ENCODE measurements at places on chromosomes 7 and 10.

- no peak for DNase-seq
These were observed 22.2 kb upstream of the RASSF4 start for GRCh38 chr10:44937196-44938005.

- DNase-seq, result peak; percentile 22
These were observed 193.8 kb upstream of the DPP6 start for GRCh38 chr7:153858355-153858754.

DNA sequence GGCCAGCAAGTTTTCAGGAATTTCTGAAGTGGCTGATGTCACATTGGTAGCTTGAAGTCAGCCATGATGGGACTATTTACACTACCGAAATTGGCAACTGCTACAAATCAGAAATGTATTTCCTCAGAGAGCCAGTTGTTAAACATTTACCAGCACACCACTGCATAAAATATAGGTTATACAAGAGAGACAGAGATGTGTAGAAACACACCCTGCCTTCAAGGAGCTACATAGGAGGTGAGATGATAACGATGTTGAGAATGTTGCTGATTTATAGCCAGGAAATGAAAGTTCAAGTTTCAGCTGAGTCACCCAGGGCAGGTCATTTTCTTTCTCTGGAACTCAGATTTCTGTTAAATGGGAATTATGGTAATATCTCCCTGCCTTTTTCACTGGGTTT, 46.0 kb upstream of the TCF7L2 start:
- DNase-seq, result no peak

GRCh38 chr7:122269241-122269640, 35.3 kb downstream of the FEZF1 start:
- DNase-seq, result no peak

DNA sequence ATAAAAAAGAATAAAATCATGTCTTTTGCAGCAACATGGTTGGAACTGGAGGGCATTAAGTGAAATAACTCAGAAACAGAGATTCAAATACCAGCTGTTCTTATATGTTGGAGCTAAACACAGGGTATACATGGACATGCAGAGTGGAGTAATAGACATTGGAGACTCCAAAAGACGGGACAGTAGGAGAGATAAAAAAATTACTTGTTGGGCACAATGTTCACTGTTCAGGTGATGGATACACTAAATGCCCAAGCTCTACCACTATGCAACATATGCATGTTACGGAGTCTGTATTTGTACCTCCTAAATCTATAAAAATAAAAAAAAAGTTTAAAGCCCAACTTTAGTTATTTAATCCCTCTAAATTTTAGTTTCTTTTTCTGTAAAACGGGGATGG, 184.6 kb upstream of the TPK1 start:
- DNase-seq, result no peak

DNA sequence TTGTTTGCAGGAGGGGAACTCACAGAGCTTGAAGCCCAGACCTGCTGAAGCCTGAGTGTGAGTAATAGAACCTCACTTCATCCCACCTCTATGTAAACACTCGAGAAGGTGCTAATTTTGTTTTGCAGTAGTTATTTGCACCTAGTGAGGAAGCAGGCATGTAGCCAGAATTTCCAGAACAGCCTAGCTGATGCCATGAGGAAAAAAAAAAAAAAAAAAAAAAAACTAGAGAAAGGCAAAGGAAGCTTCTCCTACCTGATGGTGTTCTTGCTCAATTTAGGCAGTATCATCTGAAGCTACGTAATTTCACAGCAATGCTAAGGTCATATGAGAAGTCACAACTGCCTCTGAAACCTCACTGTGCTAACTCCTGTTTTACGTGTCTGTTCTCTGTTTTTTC, 13.6 kb upstream of the GPR37 start:
- no peak for DNase-seq

DNA sequence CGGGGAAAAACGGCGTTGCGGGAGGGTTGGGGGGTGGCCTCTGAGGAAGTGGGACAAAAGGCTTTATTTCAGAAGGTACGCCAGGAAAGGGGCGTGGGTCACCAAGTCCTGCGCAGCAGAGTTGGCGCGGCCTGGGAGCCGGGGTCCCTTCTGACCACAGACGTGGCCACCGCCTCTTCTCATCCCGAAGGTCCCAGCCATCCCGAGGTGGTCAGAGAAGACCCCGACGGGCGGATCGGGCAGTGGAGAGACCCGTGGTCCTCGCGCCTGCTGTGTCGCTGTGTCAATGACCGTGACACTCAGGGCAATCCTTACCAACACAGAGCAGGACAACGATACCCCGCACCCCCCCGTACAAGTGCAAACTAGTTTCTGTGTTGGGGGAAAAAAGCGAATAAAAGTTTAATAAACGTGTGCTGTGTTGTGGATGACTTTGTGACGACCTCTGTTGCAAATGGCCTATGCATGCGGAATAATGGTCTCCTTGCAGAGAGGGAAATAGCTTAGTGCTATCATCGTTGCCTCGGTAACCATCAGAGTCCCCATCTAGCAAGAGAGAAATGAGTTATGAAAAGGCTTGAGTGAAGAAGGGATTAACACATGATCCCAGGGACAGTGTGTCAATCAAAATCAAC, 19.4 kb upstream of the GATA3 start:
- DNase-seq, result no peak

DNA sequence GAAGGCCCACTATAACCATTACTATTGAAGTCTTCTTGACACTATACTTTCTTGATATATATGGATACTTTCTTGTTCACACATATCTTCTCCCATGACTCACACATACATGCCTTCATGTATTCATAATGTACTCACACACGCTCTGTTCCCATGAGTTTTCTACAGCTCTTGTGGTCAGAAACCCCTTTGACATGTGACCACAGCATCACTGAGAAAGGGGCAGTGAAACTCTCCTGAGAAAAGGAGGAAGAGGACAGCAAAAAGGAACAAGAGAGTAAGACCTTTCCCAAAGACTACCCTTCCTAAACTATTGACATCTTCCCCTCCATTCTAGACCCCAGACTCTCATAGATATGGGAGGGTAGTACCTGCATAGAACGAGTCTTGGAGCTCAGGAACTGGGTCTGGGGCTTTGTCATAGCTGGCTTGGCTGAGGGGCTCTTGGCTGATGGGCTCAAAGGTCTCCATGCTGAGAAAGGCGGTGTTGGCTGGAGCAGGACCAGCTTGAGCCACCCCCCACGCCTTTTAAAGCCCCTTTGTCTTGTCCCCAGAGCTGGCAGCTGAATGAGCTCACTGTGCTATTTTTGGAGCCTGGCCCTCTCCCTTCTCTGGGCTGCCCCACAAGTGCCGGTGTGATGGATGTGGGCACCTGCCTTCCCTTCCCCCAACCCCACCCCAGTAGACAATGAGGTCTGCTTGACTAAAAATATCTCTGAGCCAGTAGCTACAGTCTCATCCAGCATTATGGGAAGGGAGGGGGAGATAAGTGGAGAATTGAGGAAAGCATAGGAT, 5.1 kb downstream of the SYNPO2L start:
- no peak for DNase-seq

Data from left renal pelvis (tissue), 4 donors.